Right cardiac atrium (tissue), 5 donors: ENCODE measurements at places on chromosomes 12 and 14. TPM values are rescaled to one million over a fixed set of nuclear protein-coding genes. Genes with fewer than 3 reads are reported as not detected.

- no peak for DNase-seq
Observed at GRCh38 chr12:100528471-100529127, 44.9 kb upstream of the GAS2L3 start.

- DNase-seq = no peak
Observed at GRCh38 chr12:10223208-10223607, 10.5 kb downstream of the GABARAPL1 start.

DNA sequence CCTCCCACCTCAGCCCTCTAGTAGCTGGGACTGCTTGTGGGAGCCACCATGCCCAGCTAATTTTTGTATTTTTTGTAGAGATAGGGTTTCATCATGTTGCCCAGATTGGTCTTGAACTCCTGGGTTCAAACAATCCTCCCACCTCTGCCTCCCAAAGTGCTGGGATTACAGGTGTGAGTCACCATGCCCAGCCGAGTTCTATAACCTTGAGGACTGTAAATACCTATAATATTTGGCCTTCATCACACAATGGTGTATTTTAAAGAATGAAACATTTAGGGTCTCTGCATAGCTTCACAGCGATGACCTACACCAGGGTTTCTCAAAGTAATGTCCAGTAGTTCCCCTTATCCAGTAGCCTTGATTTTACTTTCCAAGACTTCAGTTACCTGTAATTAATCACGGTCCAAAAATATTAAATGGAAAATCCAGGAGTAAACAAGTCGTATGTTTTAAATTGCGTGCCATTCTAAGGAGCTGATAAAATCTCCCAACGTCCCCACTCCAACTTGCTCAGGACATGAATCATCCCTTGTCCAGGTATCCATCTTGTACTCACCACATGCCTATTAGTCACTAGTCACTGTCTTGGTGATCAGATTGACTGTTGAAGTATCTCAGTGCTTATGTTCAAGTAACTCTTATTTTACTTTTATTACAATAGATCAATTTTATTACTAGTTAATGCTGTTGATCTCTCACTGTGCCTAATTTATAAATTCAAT lies 368.2 kb downstream of the BTG1 start:
- no peak for DNase-seq

- no peak for DNase-seq
Observed at GRCh38 chr14:71960494-71961353, 28.5 kb downstream of the RGS6 start.

GRCh38 chr12:105109465-105110212 lies 2.1 kb downstream of the WASHC4 start:
- peak; percentile 41 for DNase-seq

GRCh38 chr14:45089813-45090212 lies 5.9 kb downstream of the PRPF39 start:
- DNase-seq = no peak

GRCh38 chr12:119222222-119222951 lies 43.7 kb downstream of the HSPB8 start:
- DNase-seq = no peak

DNA sequence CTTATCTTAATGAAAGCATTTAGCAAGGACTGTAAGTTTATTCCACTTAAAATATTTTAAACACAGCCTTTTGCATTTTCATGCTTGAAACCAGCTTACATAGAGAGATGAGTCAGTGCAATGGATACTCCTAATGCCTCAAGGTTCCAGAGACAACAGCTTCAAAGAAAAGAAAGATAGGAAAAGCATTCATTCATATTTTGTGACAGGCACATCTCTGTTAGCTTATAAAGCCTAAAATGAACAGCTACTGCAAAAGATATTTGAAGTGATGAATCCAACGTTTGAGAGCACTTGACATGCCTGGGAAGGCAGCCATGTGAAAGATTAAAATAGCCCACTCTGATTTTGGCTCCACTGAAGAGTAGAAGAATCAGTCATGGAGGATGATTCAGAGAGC lies 814.5 kb downstream of the RPS29 start:
- DNase-seq = no peak

DNA sequence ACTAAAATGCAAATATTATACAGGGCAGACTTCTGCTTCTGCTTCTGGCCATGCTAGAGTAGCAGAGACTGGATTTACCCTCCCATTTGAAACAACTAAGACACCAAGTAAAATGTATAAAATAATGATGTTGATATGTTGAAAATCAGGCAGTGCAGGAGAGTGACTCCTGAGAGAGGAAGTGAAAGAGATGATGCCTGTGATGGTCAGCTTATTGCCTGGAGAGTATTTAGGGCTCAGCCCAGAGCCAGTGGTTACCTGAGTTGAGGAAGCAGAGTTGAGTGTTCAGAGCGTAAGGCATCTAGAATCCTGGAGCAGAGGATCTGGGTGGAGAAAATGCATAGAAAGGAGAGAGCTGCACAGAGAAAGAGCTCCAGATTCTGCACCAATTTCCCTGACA lies 131.8 kb upstream of the C14orf180 start:
- DNase-seq = no peak

DNA sequence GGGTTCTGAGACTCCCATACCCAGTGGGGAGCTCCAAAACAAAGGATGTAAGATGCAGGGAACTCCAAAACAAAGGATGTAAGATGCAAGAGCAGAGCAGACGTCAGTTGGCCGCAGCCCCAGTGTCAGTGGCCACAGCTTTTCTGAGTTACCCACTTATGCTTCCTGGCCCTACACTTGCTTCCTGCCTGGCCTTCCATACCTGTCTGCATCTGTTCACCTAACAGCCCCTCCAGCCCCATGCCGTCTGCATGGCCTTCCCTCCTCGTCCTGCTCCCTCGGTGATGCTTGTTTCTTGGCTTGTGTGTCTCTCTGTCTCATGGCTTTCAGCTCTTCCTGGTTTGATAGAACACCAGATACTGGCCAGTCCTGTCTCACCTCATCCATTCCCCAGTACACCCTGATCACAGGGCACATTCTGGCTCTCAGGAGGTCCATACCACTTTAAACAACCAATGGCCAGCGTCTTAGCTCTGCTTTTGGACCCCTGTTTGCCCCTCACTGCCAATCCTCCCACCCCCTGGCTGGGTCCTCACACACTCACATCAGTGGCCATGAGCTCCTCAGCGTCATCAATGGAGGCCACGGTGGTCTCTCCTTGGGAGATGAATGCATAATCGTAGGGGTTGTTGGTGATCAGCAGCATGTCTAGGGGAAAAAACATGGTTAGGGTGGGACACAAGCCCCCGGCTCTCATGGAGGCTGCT lies 5.3 kb downstream of the MYH7 start:
- DNase-seq = no peak

DNA sequence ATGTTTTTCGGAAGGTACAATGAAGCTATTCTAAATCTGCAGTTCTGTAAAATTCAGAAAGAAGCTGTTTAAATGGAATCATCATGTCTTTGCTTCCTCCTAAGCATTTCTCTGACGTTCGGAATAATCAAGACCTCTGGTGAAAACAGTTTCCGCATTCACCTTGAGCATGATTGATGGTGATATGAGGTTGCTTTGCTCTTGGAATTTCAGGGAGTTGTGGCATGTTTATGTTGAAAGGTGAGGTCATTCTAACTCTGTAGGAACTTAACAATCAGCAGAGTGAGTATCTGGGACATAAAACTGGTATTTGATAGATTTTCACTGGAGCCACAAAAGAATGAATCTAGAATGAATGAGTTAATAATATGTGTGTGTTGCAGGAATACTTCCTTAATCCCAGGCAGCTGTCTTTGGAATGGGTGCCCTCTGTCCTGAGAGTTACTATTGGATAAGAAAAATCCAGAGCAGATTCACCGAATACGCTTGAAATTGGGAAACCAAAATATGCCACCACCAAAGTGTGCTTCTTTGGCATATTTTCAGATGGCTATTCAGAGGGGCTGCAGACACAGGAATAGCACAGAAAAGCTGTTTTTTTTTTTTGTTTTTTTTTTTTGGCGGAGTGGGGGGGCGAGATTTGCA lies 599.1 kb downstream of the CCER1 start:
- no peak for DNase-seq

GRCh38 chr14:74456684-74457564 lies 30.9 kb upstream of the SYNDIG1L start:
- no peak for DNase-seq

The OR6C1 gene
- not detected for total RNA-seq
